ENCODE measurements at places on chromosomes 5 and 9. TPM values are rescaled to one million over a fixed set of nuclear protein-coding genes. Genes with fewer than 3 reads are reported as not detected.

Gene ENTREP1
- not detected for total RNA-seq

- peak; percentile 0 for DNase-seq
- H3K4me3 ChIP-seq, result no peak overlapping the region
- H3K27me3 ChIP-seq, result no peaks in the 10 kb centered on the region
- no peak overlapping the region for H3K27ac ChIP-seq
- H3K4me1 ChIP-seq, result no peaks in the 10 kb centered on the region
Observed at GRCh38 chr5:104088876-104089778, 526.5 kb upstream of the NUDT12 start.

DNA sequence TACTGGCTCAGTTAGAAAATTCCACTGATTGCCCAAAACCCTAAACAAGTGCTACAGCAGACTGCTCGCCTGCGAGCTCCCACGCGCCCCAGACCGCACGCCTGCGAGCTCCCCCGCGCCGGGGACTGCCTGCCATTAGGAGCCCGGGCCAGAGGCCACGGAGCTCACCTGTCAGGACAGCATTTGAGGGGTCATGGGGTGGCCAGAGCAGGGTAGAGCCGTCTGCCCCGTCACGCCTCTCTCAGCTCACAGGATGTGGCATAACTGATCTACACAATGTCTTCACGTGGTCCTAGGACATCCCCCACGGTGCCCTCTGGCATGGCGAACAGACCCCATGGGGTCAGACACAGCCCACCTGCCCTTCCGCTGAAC is 29.1 kb upstream of the LRRC14B start:
- H3K27ac ChIP-seq, result no peak overlapping the region
- no peak overlapping the region for H3K4me3 ChIP-seq
- no peaks in the 10 kb centered on the region for H3K4me1 ChIP-seq
- no peaks in the 10 kb centered on the region for H3K36me3 ChIP-seq
- peaks cover 46% of the 10 kb centered on the region for H3K27me3 ChIP-seq

GRCh38 chr9:117672369-117672768 is 31.8 kb upstream of the TLR4 start:
- no peaks in the 10 kb centered on the region for H3K4me1 ChIP-seq
- DNase-seq, result peak; percentile 1
- H3K27ac ChIP-seq, result no peak overlapping the region
- no peak overlapping the region for H3K4me3 ChIP-seq

Gene PCDHB4
- not detected for total RNA-seq

Gene PCDHA9
- total RNA-seq, result not detected

DNA sequence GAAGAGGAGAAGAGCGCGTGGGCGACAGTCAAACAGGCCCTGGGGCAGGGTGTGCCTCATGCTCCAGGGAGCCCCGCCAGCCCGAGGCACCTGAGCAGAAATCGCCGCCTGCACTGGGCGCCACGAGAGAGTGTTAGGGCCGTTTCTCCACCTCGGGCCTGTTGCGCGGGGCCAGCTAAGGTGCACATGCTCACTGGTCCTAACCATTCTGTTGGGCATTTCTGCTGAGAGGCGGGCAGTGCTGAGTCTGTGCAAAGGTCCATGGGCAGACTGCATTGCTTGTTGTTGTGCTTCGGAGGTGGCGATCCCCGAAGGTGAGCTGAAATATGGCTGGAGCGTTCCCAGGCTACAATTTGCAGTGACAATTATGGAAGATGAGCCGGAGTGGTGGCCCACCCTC is 367.8 kb upstream of the SPATA31A5 start:
- no peak for DNase-seq
- H3K4me1 ChIP-seq, result no peaks in the 10 kb centered on the region
- no peak overlapping the region for H3K27ac ChIP-seq
- H3K4me3 ChIP-seq, result no peak overlapping the region

GRCh38 chr5:54480296-54480695 is 24.8 kb downstream of the HSPB3 start:
- no peaks in the 10 kb centered on the region for H3K36me3 ChIP-seq
- no peak overlapping the region for H3K27ac ChIP-seq
- no peak for DNase-seq

DNA sequence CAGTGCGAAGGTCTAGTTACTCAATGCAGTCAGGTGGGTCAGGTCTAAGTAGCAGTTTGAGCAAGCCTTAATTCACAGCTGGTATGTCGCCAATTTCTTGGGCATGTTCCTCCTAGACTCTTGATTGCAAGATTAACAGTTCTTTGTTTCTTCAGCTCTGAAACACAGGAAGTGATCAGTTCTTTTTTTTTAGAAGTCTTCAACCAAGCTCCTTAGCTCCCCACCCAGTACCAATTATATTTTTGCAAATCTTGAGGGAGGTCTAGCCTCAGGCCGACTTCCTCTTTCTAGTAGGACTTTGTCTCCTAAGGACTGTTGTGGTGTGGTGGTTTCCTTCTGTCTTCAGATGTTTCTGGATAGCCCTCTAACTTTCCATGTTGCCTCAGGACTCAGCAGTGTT is 2054.2 kb downstream of the MAT2B start:
- H3K27me3 ChIP-seq, result no peaks in the 10 kb centered on the region
- no peaks in the 10 kb centered on the region for H3K36me3 ChIP-seq
- H3K27ac ChIP-seq, result no peak overlapping the region

- no peaks in the 10 kb centered on the region for H3K36me3 ChIP-seq
- no peaks in the 10 kb centered on the region for H3K27me3 ChIP-seq
- no peak for DNase-seq
Observed at GRCh38 chr5:5199495-5199894, 59.4 kb downstream of the ADAMTS16 start.

GRCh38 chr5:87053146-87053545 is 214.5 kb upstream of the RASA1 start:
- DNase-seq, result no peak
- H3K4me1 ChIP-seq, result no peaks in the 10 kb centered on the region
- no peak overlapping the region for H3K4me3 ChIP-seq
- H3K27me3 ChIP-seq, result no peaks in the 10 kb centered on the region
- H3K36me3 ChIP-seq, result no peaks in the 10 kb centered on the region

Data from HepG2 (cell line).